ENCODE measurements at places on chromosomes 1 and 21.

DNA sequence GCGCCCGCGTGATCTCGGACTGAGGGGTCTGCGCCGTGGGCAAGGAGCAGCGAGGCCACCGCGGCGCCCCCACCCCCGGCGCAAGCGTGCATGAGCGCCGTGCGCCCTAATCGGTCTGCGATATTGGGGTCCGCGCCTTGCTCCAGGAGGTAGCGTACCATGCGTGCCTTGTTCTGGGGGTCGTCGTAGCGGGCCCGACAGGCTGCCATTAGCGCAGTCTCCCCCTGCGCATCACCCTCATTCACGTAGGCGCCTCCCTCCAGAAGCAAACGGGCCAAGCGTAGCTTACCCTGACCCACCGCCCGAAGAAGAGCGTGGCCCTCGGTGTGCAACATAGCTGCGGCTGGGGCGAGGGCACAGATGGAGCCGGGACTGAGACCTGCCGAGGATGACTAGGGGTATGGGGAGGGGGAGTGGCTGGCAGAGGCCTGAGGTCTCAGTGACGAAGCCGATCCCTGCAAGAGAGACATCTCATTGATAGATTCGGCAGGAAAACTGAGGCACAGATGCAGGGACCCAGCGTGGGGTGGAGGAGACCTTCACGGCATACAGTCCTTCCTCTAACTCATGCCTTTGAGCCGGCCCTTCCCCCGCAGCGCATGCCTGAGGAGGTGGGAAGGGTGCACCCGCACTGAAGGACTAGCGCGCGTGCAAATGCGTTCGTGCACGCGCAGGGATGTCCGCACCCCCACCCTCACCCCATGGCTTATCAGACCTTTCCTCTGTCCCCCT lies 2.8 kb downstream of the ANKRD34A start:
- DNase-seq, result peak; percentile 47

DNA sequence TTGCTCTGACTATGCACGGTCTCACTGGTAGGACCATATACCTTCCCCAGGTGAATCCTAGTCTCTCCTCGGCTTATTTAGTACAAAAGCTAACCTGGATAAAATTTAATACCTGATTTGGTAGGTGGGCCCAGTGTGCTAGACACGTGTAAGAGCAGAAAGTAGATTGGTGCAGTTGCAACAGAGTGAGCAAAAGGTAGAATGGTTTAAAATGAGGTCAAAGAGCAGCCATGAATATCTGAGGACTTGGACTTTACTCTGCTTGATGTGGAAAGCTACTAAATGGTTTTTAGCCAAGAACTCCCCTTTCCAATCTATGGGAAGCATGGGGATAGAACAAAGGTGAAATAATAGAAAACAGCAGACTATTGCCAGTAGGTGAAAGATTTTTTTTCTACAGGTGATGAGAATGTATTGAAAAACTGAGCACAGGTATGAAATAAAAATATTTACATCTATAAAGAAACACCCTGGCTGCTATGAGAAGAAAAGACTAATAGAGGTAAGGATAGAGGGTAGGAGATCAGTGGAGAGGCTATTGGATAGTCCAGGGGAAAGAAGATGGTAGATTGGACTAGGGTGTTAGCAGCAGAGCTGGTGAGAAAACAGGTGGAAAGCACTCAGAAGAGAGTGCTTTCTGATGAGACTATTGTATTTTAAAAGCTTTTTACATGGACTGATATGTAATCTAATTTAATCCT lies 61.3 kb upstream of the BCL9 start:
- DNase-seq, result no peak

DNA sequence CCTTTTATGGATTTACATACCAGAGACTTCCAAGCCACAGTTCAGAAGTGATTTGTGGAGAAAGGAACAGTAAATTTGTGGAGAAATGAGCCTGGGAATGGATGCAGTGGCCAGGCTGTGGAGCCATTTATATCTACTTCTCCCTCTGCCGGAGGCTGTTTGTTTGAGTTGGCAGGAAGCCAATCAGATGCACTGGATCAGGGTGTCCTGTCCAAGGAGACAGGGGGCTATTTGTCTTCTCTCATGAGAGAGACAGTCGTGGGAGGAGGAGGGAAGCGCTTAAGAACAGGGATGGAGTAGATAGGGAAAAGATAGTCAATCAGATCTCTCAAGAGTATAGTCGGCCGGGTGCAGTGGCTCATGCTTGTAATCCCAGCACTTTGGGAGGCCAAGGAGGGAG lies 2.8 kb upstream of the HAPLN2 start:
- DNase-seq, result peak; percentile 49

GRCh38 chr1:219582296-219582695 lies 30.6 kb downstream of the ZC3H11B start:
- DNase-seq, result peak; percentile 28

GRCh38 chr1:214446772-214447556 lies 104.4 kb downstream of the PTPN14 start:
- DNase-seq, result no peak

- no peak for DNase-seq
Measured at GRCh38 chr1:106494646-106495045, 561.8 kb upstream of the PRMT6 start.

- no peak for DNase-seq
Measured at GRCh38 chr1:204196068-204196795, at the start of gene KISS1. Gene KISS1, minus strand, starts transcription at chr1:204196491. Its CDS starts 3,615 bp downstream, at chr1:204192876.

All from suppressor macrophage (primary cell).